ENCODE measurements at places on chromosomes 11 and 22. TPM values are rescaled to one million over a fixed set of nuclear protein-coding genes. Genes with fewer than 3 reads are reported as not detected.

The GGTLC3 gene
- total RNA-seq, result not detected

The ANKK1 gene
- not detected for total RNA-seq

The FXYD6 gene
- total RNA-seq, result 22.5 TPM

The PLEKHB1 gene
- total RNA-seq, result 0.89 TPM
